Fibroblast of gingiva (primary cell): ENCODE measurements at places on chromosomes 6 and 20.

GRCh38 chr6:62808565-62809293, 402.5 kb upstream of the FKBP1C start:
- DNase-seq: no peak

GRCh38 chr6:87139236-87139635, 16.1 kb upstream of the ZNF292 start:
- DNase-seq: peak; percentile 38

DNA sequence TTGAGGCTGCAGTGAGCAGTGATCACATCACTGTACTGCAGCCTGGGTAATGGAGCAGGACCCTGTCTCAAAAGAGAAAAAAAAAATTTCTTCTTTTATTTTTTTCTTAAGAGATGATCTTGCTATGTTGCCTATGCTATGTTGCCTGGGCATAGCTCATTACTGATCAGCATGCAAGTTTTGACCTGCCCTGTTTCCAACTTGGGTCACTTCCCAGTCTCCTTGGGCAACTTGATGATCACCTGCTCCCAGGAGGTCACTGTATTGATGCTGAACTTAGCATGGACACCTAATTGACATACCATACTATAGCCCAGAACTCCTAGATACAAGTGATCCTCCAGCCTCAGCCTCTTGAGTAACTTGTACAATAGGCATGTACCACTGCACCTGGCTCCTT, 30.7 kb upstream of the NANP start:
- DNase-seq: no peak

DNA sequence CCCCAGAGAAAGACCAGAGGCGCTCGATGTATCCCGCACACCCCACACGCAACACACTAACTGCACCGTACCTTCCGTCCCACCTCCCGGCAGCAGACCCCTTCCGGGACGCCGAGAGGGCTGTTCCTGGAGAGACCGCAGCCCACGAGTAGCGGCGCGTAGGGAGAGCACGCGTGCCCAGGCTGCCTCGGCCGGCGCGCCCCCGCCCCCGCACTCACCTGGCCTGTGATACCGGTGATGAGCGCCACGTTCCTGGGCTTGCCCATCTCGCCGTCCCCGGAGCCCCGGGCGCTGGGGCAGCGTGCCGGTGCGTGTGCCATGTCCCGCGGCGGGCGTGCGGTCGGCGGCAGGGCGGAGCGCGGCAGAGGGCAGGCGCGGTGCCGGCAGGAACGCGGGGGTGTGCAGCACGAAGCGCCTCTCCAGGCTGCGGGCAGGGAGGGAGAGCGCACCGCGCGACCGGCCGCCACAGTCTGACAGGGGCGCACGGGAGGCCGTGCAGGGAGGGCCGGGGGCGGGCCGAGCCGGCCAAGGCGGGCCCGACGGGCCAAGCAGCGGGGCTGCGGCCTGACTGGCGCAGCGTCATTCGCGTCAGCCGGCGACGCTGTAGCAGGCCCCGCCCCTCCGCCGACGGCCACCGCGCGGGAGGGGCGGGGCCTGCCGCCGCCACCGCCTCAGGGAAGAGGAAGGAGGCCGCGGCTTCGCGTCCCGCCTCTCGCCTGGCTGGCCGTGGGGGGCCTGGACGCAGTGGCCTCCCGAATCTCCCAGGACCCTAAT, at the start of gene GMDS:
GMDS (minus strand) TSS at position 503 of the 774 bp plus-strand sequence.
- DNase-seq: peak; percentile 88

DNA sequence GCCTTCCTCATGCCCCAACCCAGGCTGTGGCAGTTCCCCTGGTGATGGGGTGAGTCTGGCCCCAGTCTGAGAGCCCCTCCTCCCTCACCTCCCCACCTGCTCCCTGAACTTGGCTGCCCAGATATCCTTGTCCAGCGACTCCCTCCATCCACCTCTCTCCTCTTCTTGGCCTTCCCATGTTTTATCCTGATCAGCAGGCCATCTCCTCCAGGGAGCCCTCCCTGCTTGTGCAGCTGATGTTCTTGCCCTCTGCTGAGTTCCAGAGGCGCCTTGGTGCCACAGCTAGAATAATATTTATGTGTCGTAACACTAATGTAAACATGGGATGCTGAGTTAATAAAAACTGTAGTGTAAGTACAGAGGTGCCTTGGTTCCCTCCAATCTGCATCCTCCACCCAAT, 10.4 kb upstream of the IP6K3 start:
- DNase-seq: no peak

GRCh38 chr20:19781235-19781634, 23.2 kb downstream of the RIN2 start:
- DNase-seq: no peak

- DNase-seq: no peak
Measured at GRCh38 chr6:129015721-129016120, 132.8 kb downstream of the LAMA2 start.

- DNase-seq: no peak
Measured at GRCh38 chr20:20812136-20812535, 99.7 kb upstream of the RALGAPA2 start.

GRCh38 chr20:11539450-11539849, 378.2 kb upstream of the BTBD3 start:
- DNase-seq: no peak

DNA sequence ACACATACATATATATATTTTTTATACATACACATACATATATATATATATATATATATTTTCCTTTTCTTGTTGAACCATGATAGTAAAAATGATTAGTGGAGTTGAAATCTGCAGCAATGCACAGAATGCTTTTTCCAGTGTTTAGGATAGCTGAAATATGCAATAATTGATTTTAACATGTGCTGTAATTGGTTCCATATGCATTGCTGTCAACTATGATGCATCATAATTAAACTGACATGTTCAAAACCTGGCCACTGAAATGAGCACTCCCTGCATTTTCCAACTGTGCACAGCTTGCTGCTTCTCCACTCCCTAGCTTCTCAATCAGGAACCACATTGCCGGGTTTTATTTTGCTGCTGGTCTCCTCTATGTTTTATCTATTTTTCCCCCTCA, 358.3 kb downstream of the PAX1 start:
- no peak for DNase-seq

GRCh38 chr6:105193647-105194046, 13.8 kb upstream of the POPDC3 start:
- peak; percentile 87 for DNase-seq

- DNase-seq: no peak
Measured at GRCh38 chr6:34774967-34775366, 16.9 kb upstream of the BLTP3A start.

DNA sequence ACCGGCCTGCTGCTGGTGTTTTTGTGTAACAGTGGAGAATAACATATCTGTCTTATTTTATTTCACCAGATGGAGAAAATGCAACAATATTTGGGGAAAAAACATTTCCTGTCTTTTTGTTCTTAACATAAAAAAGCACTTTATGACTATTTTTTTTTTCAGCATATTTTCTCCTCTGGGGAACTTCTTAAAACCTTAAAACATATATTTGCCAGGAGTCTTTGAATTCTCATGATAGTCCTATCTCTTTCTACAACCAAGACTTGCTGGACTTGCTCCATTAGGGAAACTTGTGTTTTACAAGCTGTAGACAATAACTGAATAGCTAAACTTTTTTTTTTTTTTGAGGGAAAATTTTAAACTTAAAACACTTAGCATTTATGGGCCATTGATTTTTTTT, 98.6 kb upstream of the PRDM1 start:
- DNase-seq: no peak
